ENCODE measurements at places on chromosomes 1 and 21.

GRCh38 chr1:19730793-19731192 is 66.1 kb downstream of the HTR6 start:
- DNase-seq: no peak

GRCh38 chr21:41933313-41934079 is 20.3 kb downstream of the C2CD2 start:
- DNase-seq: no peak

DNA sequence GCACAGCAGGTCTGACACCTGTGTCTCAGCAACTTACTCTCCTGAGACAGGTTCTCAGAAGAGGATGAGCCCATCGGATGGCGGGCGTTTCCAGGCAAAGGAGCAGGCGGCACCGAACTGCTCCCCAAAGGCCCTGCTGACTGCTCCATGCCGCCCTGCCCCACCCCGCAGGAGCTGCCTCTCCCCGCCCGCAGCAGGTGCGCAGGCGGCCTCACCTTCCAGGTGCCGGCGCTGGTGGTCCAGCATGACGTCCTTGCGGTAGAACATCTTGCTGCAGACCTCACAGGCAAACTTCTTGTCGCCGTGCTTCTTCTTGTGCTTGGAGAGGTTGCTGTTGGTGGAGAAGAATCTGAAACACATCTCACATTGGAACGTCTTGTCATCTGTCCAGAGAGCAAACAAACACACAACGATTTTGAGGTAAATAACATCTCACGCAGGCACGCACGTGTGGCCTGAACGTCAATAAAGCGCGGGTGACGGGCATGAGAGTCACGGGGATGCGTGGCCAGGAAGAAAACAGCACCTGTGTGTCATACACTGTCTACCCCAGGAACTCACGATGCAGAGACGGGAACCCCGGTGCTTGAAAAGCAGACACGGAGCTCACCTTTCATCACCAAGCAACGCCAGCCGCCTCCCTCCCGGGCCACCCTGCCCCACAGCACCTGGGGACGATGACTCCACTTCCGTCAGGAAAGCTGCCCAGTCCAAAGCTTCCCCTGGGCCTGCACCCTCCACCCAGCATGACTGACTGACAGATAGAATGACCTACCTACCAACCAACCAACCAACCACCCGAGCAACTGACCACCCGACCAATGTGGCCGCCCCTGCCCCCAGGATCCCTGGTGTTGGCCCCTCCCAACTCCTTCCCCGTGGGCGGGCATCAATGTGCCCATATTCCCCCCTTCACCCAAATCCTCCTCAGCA is 50.9 kb downstream of the PRDM15 start:
- DNase-seq: no peak

DNA sequence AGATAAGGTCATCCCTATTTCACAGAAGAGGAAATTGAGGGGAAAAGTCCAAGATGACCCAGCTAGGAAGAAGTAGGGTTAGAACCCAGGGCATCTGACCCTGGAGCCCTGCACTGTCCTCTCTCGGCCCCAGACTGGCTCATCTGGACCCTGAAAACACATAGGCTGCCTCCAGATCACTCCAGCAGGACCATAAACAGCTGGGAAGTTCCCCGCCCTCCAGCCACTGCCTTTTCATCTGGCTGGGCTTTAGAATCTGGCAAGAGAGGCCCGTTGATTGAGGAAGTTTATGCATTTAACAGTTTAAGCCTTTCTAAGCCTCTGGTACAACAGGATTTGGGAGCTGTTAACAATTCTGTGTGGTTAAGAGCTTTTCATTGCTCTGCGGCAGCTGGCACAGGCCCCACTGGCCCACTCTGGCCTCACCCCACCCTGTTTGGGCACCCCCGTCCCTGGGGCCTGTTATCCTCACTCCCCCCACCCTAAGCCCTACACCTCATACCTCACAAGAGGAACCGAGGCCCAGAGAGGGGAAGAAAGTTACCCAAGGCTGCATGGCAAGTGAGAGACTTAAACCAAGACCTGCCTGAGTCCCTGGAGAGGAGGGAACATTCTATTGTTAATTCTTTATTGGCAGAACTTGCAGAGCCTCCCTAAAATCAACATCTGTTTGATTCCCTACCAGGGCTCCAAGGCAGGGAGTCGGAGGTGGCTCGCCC is 84.2 kb downstream of the EPHB2 start:
- DNase-seq: no peak

DNA sequence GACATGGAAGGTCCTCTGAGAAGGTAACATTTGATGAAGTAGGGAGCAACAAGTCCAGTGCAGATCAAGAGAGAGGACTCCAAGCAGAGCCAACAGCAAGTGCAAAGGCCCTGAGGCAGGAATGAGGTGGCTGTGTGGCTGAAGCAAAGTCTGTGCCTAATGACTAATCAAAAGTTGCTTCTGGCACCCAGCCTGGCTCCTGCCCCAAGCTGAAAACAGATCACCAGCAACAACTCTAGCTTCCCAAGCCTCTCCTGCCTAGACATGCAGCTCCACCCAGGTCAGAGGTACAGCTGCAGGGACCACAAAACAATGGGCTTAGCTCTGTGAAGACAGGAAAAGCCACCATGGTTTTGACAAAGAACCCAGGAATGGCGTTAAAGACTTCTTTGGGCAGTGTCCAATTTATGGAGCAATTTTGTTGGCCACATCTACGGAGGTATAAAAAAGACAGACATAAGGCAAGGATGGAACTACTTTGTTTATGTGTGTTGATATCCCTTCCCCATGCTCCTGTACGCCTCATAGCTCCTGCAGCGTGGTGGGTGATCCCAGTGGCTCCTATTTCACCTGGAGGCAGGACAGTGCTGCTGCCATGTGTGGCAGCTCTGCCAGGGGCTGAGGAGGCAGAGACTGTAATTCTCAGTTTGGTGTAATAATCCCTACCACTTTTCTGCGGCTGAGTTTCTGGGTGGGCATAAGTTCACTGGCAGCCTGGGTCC is 26.4 kb upstream of the IGSF3 start:
- DNase-seq: no peak

DNA sequence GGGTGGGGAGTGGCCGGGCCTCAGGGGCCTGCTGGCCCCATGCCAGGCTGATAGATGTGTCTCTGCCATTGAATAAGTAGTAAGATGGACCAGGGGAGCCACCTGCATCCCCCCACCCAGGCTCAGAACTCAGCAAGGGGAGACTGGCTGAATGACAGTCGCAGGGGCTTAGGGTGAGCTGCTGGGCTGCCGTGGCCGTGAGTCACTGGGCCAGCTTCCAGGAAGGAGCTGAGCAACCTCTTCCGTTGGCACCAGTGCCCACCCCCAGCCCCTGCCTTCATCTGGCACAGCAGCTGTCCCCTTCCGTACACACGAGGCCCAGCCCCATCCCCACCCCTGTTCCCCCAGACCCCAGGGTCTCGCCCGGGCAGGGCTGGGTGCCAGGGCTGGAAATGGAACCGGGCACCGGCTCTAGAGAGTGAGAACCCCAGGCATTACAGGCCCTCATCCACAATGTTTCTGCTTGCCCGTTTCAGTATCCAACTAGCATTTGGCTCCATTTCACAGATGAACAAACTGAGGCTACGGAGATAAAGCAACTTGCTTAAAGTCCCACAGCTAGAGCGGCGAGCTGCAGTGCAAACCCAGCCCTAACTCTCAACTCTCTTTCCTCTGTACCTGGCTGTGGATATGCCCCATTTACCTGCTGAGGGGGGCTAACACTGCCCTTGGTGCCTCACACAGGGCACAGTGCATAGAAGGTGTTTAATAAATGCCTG is 10.2 kb downstream of the WNT4 start:
- DNase-seq: no peak

DNA sequence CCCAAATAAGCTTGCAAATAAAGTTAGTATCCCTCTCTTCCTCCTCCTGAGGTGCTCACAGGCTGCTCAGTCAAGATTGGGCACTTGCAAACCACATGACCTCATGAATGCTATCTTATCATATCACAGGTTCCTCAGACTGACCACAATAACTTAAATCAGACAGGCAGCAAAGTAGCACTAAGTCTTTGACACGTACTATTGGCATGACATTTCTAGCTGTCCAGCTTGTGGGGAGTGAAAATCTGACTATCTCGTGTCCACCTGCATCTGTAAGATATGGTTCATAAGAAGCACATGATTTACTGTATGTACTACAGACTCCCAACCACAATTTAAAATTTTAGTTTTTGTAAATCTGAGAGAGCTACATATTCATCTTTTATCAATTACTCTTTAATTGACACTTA is 58.0 kb upstream of the GFI1 start:
- DNase-seq: no peak

GRCh38 chr1:160706526-160707235 is 4.9 kb downstream of the CD48 start:
- no peak for DNase-seq

DNA sequence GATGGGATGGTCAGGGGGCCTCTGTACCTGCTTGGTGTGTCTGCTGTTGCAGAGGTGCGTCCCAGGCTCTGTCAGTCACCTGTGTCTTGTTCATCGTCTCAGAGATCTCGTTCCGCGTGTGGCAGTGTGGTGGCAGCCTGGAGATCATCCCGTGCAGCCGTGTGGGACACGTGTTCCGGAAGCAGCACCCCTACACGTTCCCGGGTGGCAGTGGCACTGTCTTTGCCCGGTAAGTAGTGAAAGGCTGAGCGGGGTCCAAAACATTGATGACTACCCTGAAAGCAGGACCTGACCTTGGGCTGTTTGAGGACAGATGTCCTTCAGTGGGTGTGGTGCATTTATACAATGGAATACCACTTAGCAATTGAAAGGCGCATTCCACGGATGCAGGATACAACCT is 171.0 kb downstream of the PGBD5 start:
- DNase-seq: no peak

DNA sequence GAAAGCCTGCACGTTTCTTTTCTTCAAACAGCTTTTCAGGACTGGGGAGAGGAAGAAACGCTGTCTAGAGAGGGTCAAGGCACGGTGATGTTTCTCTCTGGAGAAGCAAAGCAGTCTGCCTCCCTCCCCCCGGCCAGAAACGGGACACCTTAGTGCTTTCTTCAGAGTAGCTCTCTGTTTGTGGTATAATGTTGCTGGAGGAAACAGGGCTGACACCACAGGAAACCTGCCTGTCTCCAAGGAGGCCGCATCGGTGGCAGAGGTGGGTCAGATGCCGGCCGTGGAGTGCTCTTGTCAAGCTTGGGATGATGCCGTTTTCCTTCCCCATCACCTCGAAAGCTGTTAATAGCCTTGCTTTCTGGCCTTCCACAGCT is 139.4 kb downstream of the DHRS3 start:
- DNase-seq: no peak

- no peak for DNase-seq
Measured at GRCh38 chr1:13536571-13536970, 22.8 kb upstream of the LRRC38 start.

DNA sequence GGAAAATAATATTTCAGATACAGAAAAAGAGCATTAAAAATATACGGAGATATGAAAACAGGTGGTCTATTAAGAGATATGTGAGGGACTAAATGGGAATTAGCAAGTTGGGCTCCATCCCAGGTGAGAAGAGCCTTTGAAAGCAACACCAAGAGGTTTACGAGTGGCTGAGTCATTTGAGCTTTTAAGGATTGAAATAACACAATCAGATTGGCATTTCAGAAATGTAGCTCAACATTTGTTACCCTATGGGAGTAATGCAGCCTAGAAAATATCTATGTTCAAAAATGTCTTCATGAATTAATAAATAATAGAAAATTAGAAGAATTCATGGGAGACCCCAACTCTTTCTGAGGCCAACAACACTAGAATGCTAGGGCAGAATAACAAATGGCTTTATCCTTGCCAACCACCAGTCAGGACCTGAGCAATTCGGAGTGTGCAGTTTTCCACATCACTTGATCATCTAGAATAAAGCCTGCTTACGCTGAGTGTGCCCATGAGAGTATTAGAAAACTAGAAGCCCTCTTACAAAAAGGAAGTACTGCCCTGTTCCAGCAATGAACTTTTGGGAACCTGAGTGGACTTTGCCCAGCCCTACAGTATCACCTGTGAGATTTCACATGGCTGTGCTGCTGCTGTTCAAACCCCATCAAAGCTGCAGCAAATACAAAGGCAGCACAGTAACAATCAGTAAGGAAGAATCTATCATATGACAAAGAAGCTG is 538.0 kb upstream of the CAMK1G start:
- DNase-seq: no peak

Data from GM13976 (cell line).